Fibroblast of lung (primary cell): ENCODE measurements at places on chromosomes 7 and 10. TPM values are rescaled to one million over a fixed set of nuclear protein-coding genes. Genes with fewer than 3 reads are reported as not detected.

DNA sequence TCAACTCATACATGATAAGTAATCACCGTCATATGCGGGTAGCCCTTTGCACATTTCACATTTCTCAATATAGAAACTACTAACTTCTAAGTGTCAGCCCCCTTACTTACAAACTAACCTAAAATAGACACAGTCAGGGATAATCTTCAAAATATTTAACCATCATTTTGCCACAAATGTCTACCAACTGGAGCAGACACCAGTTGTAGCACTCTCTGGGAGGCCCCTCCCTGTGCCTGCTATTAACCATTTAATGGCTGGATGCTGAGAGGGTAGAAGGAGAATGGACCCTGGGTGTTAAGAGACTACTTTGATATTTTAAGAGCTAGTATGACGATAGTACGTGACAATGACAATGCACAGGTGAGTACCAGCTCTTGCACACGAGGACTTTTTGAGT lies 116.4 kb downstream of the SORBS1 start:
- H3K27me3 ChIP-seq: no peaks in the 10 kb centered on the region
- DNase-seq: no peak
- H3K4me1 ChIP-seq: peaks cover 5% of the 10 kb centered on the region
- H3K36me3 ChIP-seq: no peaks in the 10 kb centered on the region
- no peak overlapping the region for H3K4me3 ChIP-seq

- peaks cover 11% of the 10 kb centered on the region for H3K36me3 ChIP-seq
- H3K27ac ChIP-seq: peak overlapping the region; percentile 73
- H3K4me3 ChIP-seq: peak overlapping the region; percentile 82
- peak; percentile 47 for DNase-seq
These were observed 1.0 kb downstream of the YKT6 start for GRCh38 chr7:44201813-44202212.

DNA sequence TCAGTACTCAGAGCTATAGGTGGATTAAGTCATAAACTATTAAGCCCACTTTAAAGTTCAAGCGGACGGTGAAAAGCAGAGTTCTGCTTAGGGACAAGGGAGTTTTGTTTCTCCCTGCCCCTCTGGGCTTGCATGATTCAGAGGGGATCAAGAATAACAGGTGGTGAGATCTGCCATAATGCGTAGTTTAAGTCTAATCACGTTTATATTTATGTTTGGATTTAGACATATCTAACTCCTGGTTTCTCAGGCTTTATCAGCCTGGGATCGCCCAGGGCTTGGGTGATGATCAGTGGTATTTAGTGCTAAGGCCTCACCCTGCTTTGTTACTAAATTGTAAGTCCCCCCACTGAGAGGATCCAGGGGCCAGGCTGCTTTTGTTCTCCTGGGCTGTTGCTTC lies 335.4 kb upstream of the NRP1 start:
- H3K27me3 ChIP-seq: no peaks in the 10 kb centered on the region
- no peaks in the 10 kb centered on the region for H3K4me1 ChIP-seq
- H3K36me3 ChIP-seq: no peaks in the 10 kb centered on the region
- no peak for DNase-seq

- peak; percentile 58 for DNase-seq
- H3K27ac ChIP-seq: no peak overlapping the region
- H3K4me3 ChIP-seq: no peak overlapping the region
- H3K36me3 ChIP-seq: no peaks in the 10 kb centered on the region
These were observed 123.1 kb upstream of the ADO start for GRCh38 chr10:62681211-62681940.

DNA sequence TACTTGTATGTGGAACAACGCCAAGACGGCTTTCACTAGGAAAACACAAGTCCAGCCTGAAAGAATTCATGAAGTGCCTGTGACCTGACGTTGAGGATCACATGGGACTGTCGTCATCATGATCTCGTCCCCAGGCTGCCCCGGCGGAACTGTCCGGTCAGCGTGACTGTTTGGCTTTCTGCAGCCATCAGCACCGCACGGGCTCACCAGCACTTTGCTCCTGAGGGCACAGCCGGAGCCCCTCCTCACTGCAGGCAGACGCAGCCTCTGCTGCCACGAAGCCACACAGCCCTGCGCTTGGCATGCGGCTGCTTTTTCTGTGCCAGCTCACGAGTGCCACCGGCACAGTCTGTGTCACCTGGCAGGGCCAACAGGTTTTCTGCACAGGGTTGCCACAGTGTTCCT lies 9.4 kb upstream of the GET4 start:
- peak; percentile 98 for DNase-seq
- H3K27ac ChIP-seq: peak overlapping the region; percentile 95
- no peaks in the 10 kb centered on the region for H3K27me3 ChIP-seq
- H3K4me1 ChIP-seq: peaks cover 11% of the 10 kb centered on the region
- peaks cover 18% of the 10 kb centered on the region for H3K36me3 ChIP-seq

GRCh38 chr10:124659380-124659779 lies 84.8 kb downstream of the FAM53B start:
- no peaks in the 10 kb centered on the region for H3K4me1 ChIP-seq
- H3K27me3 ChIP-seq: no peaks in the 10 kb centered on the region
- DNase-seq: no peak
- H3K4me3 ChIP-seq: no peak overlapping the region

Gene PNLIPRP3
- total RNA-seq: not detected in 2 replicates

DNA sequence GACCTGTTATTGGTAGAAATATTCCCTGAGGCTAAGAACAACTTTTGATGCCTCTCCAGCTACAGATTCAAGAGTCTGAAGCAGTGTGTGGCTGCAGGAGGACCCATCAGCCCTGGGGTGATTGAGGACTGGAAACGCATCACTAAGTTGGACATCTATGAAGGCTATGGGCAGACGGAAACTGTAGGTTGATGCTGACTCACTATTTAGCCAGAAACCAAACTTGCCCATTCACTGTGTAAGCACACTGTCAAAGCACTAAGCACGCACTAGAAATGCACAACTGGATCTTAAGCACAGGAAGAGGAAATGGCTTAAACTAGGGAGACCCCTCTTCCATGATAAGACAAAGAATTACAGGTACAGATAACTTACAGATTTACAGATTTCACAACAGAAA lies 20.8 kb downstream of the ACSM6 start:
- no peak overlapping the region for H3K4me3 ChIP-seq
- no peaks in the 10 kb centered on the region for H3K27me3 ChIP-seq
- DNase-seq: no peak
- H3K4me1 ChIP-seq: peaks cover 6% of the 10 kb centered on the region

Gene CPA5
- total RNA-seq: not detected in 2 replicates

Gene SNX10
- under 0.01 and 0.26 TPM in 2 replicates for total RNA-seq

- peak; percentile 10 for DNase-seq
- H3K36me3 ChIP-seq: no peaks in the 10 kb centered on the region
- H3K4me3 ChIP-seq: no peak overlapping the region
- H3K4me1 ChIP-seq: peaks cover 7% of the 10 kb centered on the region
- H3K27me3 ChIP-seq: no peaks in the 10 kb centered on the region
These were observed 9.6 kb downstream of the CTTNBP2 start for GRCh38 chr7:117863618-117864017.

Gene EPHA1
- total RNA-seq: under 0.01 and 0.26 TPM in 2 replicates

Gene OPALIN
- total RNA-seq: not detected in 2 replicates

DNA sequence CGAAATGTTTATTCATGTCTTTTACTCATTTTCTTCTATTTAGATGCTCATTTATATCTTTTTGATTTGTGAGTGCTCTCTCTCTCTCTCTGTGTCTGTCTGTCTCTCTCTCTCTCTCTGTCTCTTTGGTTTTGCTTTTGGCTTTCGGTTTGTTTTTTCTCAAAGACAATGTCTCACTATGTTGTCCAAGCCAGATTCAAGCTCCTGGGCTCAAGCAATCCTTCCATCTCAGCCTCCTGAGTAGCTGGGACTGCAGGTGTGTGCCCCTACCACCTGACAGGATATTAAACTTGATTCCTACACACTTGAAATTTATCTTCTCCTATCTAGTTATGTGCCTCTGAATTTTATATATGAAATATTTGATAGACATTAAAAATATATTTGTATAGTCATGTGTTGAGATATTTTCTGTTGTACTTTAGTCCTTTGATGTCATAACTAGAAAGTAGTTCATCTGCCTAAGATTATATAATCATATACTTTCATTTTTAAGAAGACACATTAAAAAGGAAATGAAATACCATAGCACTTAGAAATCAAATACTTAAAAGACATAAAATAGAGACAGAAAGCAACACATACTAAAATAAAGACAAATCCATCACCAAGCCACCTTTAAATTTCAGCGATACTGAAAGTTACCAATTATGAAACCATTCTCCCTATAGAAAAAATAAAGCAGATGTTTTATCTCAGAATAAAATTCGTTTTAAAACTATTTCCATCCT lies 68.1 kb upstream of the SFMBT2 start:
- no peak overlapping the region for H3K4me3 ChIP-seq
- DNase-seq: no peak
- H3K27ac ChIP-seq: no peak overlapping the region
- no peaks in the 10 kb centered on the region for H3K27me3 ChIP-seq

DNA sequence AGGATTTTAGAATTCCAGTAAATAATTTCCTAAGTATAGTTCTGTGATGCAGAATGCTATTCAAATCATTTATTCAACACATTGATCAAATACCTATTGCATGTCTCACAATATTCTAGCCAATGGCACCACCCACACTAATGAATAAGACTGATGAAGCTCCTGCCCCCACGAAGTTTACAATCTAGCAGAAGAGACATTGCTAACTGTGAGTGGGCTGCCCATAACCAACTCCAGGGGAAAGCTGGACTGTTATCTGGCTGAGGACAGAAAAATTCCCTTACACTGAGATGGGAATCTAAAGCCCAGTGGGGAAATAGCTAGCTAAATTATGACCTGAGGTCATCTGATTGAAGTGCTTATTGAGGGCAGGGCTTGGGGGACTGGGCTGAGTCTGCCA lies 128.8 kb upstream of the LYZL2 start:
- H3K36me3 ChIP-seq: no peaks in the 10 kb centered on the region
- H3K4me3 ChIP-seq: no peak overlapping the region
- DNase-seq: no peak

Gene PTN
- 13.9 and 30.2 TPM in 2 replicates for total RNA-seq

Gene FAM171A1
- 6.2 and 8.8 TPM in 2 replicates for total RNA-seq

Gene CALML5
- total RNA-seq: not detected in 2 replicates

GRCh38 chr10:29586509-29586908 lies 48.3 kb downstream of the SVIL start:
- no peak overlapping the region for H3K27ac ChIP-seq
- H3K4me1 ChIP-seq: no peaks in the 10 kb centered on the region

DNA sequence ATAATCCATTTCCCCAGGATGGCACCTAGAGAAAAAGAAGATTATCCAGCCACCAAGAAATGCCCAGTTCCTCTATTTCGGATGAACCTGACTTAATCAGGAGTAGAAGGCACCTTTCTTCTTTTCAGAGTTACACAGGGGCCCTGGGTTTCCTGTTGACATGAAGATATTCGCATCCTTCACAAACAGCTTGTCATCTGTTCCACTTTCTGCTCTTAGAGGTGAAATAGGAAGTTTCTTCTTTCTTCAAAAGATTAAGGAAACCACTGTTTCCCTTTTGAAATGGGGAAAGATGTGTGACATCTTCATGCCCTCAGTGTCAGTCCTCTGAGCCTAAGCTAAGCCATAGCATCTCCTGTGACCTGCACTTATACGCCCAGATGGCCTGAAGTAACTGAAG lies 39.1 kb upstream of the RAB18 start:
- no peaks in the 10 kb centered on the region for H3K27me3 ChIP-seq
- no peak overlapping the region for H3K27ac ChIP-seq
- no peaks in the 10 kb centered on the region for H3K36me3 ChIP-seq
- DNase-seq: no peak
- no peaks in the 10 kb centered on the region for H3K4me1 ChIP-seq
